ENCODE measurements at places on chromosomes 2 and 18.
A peak's percentile ranks its signal among the peaks of the same experiment; 100 is the strongest.

GRCh38 chr2:147364597-147364996, 480.2 kb upstream of the ACVR2A start:
- peak; percentile 5 for DNase-seq
- H3K4me1 ChIP-seq: no peaks in the 10 kb centered on the region
- no peaks in the 10 kb centered on the region for H3K36me3 ChIP-seq

DNA sequence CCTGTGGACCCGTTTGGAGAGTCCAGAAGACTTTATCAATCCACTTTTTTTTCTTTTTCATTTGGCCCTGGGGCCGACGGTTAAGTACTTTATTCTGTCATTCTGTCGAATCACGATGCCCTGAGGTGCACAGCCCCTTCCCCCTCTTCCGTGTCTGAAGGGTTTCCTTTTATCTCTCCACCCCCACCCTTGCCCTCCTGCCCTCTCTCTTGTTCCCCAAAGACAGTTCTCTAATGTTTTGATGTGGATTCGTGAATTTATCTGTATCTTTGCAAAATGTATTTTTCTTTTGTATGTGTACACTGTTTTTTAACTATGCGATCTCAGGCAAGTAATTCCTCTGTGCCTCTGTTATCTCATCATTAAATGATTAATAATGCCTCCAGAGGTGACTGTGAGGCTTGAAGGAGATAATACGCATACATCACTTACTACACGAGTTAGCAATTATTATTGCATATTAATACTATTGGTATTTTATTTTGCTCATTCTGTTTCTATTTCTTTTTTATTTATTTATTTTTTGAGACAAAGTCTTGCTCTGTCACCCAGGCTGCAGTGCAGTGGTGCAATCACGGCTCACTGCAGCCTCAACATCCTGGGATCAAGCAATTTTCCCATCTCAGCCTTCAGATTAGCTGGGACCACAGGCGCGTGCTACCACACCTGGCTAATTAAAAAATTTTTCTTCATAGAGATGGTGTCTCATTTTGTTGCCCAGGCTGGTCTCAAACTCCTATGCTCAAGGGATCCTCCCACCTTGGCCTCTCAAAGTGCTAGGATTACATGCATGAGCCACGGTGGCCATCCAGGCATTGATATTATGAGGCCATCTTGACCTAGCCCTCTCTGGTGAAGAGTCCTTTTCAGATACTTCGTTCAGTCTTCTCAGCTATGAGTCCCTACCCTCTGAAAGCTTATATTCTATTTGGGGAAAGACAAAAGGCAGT, 1.4 kb upstream of the CASP8 start:
- H3K36me3 ChIP-seq: peaks cover 4% of the 10 kb centered on the region
- H3K4me1 ChIP-seq: peaks cover 71% of the 10 kb centered on the region
- no peaks in the 10 kb centered on the region for H3K27me3 ChIP-seq

GRCh38 chr2:190301032-190301431, 18.6 kb downstream of the HIBCH start:
- no peak for DNase-seq
- H3K27ac ChIP-seq: no peak overlapping the region
- H3K4me1 ChIP-seq: no peaks in the 10 kb centered on the region
- no peaks in the 10 kb centered on the region for H3K36me3 ChIP-seq

DNA sequence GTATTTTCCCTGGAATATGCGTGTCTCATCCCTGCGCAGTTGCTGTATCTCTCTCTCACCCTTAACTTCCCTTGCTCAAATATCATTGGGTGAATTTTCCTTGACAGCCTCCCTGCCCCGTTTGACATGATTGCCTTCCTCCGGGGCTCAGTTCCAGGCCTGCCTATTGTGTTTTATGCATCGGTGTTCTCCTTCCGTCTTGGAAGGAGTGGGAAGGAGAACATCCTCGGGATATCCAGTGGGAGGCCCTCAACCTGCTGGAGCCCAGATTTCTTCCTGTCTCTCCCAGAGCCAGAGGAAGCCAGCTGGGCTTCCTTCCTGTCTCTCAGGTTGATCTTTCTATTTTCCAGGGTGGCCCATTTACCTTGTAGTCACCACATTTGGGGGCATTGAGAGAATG, 434.7 kb upstream of the HS6ST1 start:
- no peak overlapping the region for H3K27ac ChIP-seq
- H3K36me3 ChIP-seq: no peaks in the 10 kb centered on the region
- no peak for DNase-seq
- no peak overlapping the region for H3K4me3 ChIP-seq
- H3K4me1 ChIP-seq: no peaks in the 10 kb centered on the region
- H3K27me3 ChIP-seq: no peaks in the 10 kb centered on the region

- no peaks in the 10 kb centered on the region for H3K36me3 ChIP-seq
- H3K27ac ChIP-seq: no peak overlapping the region
- H3K27me3 ChIP-seq: no peaks in the 10 kb centered on the region
Measured at GRCh38 chr2:121355488-121355887, 70.5 kb upstream of the TFCP2L1 start.

DNA sequence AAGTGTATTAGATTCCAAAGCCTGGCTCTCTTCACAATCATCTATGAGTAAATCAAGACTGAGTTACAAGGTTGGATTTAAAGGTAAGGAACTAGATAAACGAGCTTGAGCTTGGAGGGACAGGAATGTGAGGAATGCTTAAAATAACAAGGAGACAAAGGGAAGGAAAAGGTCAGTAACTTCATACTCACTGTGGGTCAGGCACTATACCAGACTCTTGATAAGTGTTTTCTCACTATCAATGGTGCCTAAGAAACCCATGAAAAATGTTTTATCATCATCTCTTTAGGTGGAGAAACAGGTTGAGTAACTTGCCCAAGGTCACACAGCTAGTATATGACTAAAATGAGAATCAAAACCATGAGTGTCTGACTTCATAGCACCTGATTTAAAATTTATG, 212.1 kb downstream of the CDH2 start:
- no peaks in the 10 kb centered on the region for H3K4me1 ChIP-seq
- no peaks in the 10 kb centered on the region for H3K36me3 ChIP-seq
- no peak overlapping the region for H3K4me3 ChIP-seq
- H3K27ac ChIP-seq: no peak overlapping the region
- H3K27me3 ChIP-seq: no peaks in the 10 kb centered on the region
- no peak for DNase-seq

- H3K36me3 ChIP-seq: no peaks in the 10 kb centered on the region
- DNase-seq: no peak
- no peaks in the 10 kb centered on the region for H3K4me1 ChIP-seq
- no peak overlapping the region for H3K27ac ChIP-seq
- H3K4me3 ChIP-seq: no peak overlapping the region
Measured at GRCh38 chr2:236527159-236527630, 42.4 kb upstream of the ACKR3 start.

GRCh38 chr2:232196802-232197201, 181.7 kb upstream of the ALPP start:
- H3K27me3 ChIP-seq: no peaks in the 10 kb centered on the region
- no peaks in the 10 kb centered on the region for H3K36me3 ChIP-seq
- no peak for DNase-seq
- H3K4me3 ChIP-seq: no peak overlapping the region
- H3K4me1 ChIP-seq: no peaks in the 10 kb centered on the region

DNA sequence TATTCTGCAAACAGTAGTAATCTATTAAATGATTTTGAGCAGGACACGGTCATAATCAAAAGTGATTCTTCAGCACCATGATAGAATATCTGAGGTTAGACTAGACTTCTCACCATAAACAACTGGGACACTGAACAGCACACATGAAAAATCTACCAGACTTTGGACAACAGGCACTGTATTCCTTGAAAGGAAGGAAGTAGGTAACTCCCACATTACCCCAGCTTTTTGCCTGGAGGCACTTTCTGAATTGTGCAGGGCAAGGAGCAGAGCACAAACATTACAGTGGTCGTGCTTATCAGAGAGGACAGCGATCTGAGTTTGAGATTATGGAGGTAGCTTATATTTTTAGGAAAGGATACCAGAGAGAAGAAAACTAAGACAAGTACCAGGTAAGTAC, 25.3 kb upstream of the IL1RL1 start:
- H3K4me1 ChIP-seq: no peaks in the 10 kb centered on the region
- H3K27ac ChIP-seq: no peak overlapping the region
- H3K27me3 ChIP-seq: no peaks in the 10 kb centered on the region
- no peak overlapping the region for H3K4me3 ChIP-seq
- no peaks in the 10 kb centered on the region for H3K36me3 ChIP-seq

DNA sequence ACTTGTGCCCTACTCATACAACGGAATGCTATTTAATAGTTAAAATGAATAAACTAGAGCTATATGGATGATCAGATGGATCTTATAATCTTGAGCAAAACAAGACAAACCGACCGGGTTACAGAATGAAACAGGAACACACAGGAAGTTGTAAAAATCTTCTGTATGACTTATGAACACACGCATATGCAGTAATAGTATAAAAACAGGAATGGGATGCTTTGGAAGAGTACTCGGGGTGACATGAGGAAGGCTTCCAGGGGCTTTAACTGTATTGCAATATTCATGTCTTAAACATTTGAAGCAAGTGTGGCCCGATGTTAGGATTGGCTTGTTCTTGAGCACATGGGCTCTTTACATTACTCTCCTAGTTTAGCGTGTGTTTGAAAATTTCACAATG, 14.9 kb upstream of the E2F6 start:
- no peak overlapping the region for H3K4me3 ChIP-seq
- no peak for DNase-seq
- no peak overlapping the region for H3K27ac ChIP-seq
- H3K27me3 ChIP-seq: peaks cover 5% of the 10 kb centered on the region

GRCh38 chr2:120896901-120897300, 161.2 kb downstream of the GLI2 start:
- H3K36me3 ChIP-seq: no peaks in the 10 kb centered on the region
- H3K27ac ChIP-seq: no peak overlapping the region
- no peak overlapping the region for H3K4me3 ChIP-seq
- H3K27me3 ChIP-seq: no peaks in the 10 kb centered on the region
- no peak for DNase-seq
- no peaks in the 10 kb centered on the region for H3K4me1 ChIP-seq

Data from naive thymus-derived CD4-positive, alpha-beta T cell (primary cell).